ENCODE measurements at places on chromosomes 7 and 10.

DNA sequence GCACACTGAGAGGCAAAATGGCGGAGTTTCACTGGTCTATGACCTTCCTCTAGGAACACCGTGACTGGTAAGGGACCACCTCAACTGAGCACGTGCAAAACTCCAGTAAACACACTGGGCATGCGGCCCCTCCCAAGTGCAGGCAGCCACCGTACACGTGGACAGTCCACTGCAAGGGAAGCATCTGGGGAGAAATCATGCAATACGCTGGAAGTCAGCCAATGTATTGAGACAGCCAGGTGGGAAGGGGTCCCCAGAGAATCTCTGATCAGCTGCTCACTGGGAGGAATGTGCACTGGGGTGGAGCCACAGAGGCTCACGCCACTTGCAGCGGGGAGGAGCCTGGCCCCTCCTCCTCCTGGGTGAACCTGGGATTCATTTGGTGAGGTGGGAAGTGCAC lies 49.3 kb downstream of the CFAP46 start:
- no peak overlapping the region for H3K4me3 ChIP-seq
- no peaks in the 10 kb centered on the region for H3K36me3 ChIP-seq
- no peaks in the 10 kb centered on the region for H3K4me1 ChIP-seq
- DNase-seq, result no peak
- peaks cover 34% of the 10 kb centered on the region for H3K27me3 ChIP-seq

DNA sequence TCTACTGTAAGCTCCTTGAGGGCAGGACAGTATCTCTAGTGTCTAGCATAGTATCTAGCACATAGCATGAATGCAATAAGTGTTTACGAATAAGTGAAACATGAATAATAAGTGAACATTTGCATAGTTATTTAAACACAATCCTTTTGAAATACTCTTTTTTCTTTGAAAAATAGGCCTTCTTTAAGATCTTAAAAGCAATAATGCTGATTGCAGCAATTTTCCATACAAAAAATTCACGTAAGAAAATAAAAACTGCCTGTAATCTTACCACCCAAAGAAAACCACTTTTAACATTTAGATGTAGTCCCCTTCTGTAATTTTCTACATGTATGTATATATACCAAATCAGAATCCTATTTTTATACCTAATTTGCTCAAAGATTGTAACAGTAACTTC lies 162.5 kb upstream of the HPS1 start:
- H3K4me1 ChIP-seq, result no peaks in the 10 kb centered on the region
- H3K27ac ChIP-seq, result no peak overlapping the region
- DNase-seq, result no peak
- no peaks in the 10 kb centered on the region for H3K36me3 ChIP-seq

DNA sequence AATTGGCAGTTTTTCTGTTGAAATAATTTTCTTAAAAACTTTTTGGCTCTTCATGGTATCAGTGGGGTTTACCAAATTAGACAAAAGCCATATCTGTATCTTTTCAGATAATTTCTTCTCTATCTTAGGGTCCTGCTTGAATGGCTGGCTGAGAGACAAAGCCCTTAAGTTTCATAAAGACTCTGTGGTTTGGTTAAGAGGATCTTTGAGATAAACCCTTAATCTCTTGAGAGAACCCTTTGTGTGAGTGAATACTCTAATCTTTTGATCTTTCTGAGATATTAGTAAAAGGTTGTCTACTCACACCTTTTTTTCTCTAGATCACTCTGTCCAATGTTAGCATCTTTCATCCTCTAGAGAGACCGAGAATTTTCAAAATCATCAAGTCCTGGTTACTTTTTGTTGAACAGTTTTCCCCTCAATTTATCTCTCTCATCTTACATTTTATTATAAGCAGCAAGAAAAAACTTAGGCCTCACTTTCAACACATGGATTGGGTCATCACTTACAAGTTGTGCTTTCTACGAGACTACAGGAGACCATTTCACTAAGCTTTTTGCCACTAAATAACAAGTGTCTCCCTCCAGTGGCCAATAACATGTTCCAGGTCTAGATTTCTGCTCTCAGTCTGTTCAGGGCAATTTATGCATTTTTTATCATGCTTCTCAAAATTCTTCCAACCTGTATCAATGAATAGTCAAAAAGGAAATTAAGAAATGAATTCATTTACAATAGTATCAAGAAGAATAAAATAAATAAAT lies 28.4 kb downstream of the DNAJC9 start:
- peak; percentile 28 for DNase-seq
- no peaks in the 10 kb centered on the region for H3K27me3 ChIP-seq
- H3K36me3 ChIP-seq, result peaks cover 15% of the 10 kb centered on the region

- no peak overlapping the region for H3K4me3 ChIP-seq
- H3K4me1 ChIP-seq, result peaks cover 14% of the 10 kb centered on the region
- DNase-seq, result no peak
- peaks cover 30% of the 10 kb centered on the region for H3K36me3 ChIP-seq
- H3K27ac ChIP-seq, result no peak overlapping the region
- H3K27me3 ChIP-seq, result no peaks in the 10 kb centered on the region
Measured at GRCh38 chr7:140564643-140565042, 76.0 kb downstream of the DENND2A start.

DNA sequence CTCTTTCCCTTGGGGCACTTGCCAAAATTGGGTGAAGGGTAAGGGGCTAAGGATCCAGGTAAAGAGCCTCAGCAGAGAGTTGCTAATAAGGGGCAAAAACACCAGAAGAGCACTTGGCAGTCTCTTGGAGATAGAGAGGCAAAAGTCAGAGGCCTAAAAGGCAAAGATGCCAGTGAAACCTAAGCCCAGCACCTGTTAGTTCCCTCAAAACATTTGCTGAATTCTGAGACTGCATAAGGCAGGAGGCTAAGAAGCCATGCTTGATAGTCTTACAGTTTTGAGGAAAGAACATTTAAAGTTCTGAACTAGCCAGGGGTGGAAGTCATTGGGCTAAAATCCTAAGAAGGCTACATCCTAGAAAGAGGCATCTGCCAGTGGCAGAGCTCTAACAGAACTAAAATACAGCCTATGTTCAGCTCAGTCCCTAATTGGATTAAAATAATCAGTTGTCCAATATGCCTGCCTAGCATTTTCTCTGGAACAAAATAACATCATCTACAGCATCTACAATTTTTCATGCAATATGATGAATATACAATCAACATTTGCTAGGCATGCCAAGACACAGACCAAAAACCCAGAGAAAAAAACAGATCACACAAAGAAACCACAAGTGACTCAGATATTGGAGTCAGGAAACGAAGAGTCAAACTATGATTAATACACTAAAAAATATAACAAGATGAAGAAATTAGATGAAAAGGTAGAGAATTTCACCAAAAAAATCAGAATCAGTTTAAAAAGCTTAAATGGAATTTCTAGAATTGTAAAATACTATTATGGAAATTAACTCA lies 7.7 kb downstream of the HTR7 start:
- peak; percentile 18 for DNase-seq
- H3K36me3 ChIP-seq, result no peaks in the 10 kb centered on the region
- H3K27ac ChIP-seq, result no peak overlapping the region
- no peak overlapping the region for H3K4me3 ChIP-seq

- H3K4me1 ChIP-seq, result no peaks in the 10 kb centered on the region
- no peak overlapping the region for H3K27ac ChIP-seq
- no peak for DNase-seq
- H3K27me3 ChIP-seq, result no peaks in the 10 kb centered on the region
- H3K36me3 ChIP-seq, result no peaks in the 10 kb centered on the region
Measured at GRCh38 chr7:39721345-39721744, 98.0 kb downstream of the RALA start.

DNA sequence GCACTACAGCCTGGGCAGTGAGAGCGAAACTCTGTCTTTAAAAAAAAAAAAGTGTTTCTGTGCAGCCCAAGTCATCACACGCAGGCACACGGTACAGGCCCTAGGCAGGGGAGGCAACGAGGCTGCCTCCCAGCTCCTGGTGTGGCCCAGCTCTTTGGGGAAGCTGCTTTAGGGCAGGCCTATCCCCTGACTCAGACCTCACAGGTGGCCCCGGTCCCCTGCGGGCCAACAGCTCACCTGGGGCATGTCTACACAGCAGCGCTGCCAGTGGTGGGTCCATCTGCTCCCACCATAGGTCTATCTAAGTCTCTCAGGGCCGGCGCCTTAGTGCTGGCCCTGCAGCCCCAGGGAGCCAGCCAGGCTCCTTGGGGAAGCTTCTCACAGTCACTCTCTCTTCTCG lies 31.4 kb downstream of the ZAN start:
- no peak overlapping the region for H3K27ac ChIP-seq
- H3K4me1 ChIP-seq, result no peaks in the 10 kb centered on the region
- no peak overlapping the region for H3K4me3 ChIP-seq
- H3K36me3 ChIP-seq, result no peaks in the 10 kb centered on the region
- no peak for DNase-seq

DNA sequence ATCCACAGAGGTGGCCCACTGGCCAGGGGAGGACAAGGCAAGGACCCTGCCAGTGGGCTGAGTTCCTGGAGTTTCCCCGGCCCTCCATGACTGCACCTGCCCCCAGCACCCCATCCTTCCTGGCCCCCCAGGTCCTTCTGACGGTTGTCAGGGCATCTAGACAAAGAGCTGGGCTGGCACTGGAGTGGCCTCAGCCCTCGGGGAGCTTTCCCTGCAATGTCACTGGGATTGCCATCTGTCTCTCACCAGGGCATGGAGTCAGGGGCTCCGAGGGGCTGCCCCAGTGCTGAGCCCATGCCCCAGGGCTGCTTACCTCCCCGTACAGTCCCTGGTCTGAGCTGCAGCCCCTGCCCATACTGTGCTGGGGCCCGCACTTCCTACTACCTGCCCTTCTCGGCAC lies 446.5 kb upstream of the MKI67 start:
- H3K4me3 ChIP-seq, result no peak overlapping the region
- no peaks in the 10 kb centered on the region for H3K27me3 ChIP-seq
- no peaks in the 10 kb centered on the region for H3K4me1 ChIP-seq
- H3K36me3 ChIP-seq, result no peaks in the 10 kb centered on the region

GRCh38 chr10:1214882-1215540 lies 158.8 kb downstream of the WDR37 start:
- H3K27ac ChIP-seq, result no peak overlapping the region
- no peak for DNase-seq
- no peaks in the 10 kb centered on the region for H3K27me3 ChIP-seq
- no peak overlapping the region for H3K4me3 ChIP-seq
- H3K36me3 ChIP-seq, result no peaks in the 10 kb centered on the region

- no peaks in the 10 kb centered on the region for H3K36me3 ChIP-seq
- H3K27me3 ChIP-seq, result no peaks in the 10 kb centered on the region
- H3K4me1 ChIP-seq, result no peaks in the 10 kb centered on the region
- no peak overlapping the region for H3K4me3 ChIP-seq
- DNase-seq, result no peak
Measured at GRCh38 chr10:66362522-66362921, 563.3 kb upstream of the LRRTM3 start.

DNA sequence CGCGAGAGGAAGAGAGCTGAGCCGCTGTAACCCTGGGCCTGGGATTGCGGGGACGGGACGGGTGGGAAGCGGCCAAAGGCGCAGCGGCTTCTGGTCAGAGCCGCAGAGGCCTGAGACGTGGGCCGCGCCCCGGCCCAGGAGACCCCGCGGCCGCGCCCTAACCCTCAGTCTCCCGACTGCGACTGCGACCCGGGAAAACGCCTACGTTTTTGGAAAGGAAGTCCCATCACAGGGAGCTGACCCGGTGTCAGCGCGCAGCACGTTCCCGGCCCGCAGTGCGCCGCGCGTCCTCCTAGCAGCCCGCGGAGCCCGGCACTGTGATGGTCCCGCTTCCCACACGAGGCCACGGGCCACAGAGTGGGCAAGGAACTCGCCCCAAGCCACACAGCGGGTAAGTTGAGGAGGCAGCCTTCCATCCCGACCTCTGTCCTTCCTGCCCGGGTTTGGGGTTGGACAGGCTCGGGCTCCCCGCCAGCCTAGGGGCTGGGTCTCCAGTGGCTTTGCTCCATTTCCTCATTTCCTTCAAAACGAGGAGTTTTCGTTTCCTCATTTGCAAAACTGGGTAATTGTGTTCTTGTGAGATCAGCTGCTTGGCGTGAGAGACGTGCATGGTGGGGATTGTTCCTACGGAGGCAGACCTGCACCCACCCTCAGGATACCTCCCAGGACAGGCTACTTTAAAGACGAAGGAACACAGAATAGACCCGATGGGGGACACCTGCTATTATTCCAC lies 1.2 kb downstream of the GPNMB start:
- no peaks in the 10 kb centered on the region for H3K36me3 ChIP-seq
- H3K27ac ChIP-seq, result no peak overlapping the region
- no peaks in the 10 kb centered on the region for H3K4me1 ChIP-seq
- peaks cover 43% of the 10 kb centered on the region for H3K27me3 ChIP-seq
- no peak for DNase-seq

- DNase-seq, result no peak
- H3K27ac ChIP-seq, result no peak overlapping the region
- no peaks in the 10 kb centered on the region for H3K36me3 ChIP-seq
- no peaks in the 10 kb centered on the region for H3K27me3 ChIP-seq
- no peak overlapping the region for H3K4me3 ChIP-seq
Measured at GRCh38 chr7:154699417-154699816, 303.5 kb downstream of the PAXIP1 start.

- H3K27me3 ChIP-seq, result no peaks in the 10 kb centered on the region
- peak; percentile 54 for DNase-seq
- H3K4me1 ChIP-seq, result peaks cover 16% of the 10 kb centered on the region
- H3K27ac ChIP-seq, result no peak overlapping the region
- no peak overlapping the region for H3K4me3 ChIP-seq
Measured at GRCh38 chr7:94064541-94065191, 60.5 kb upstream of the BET1 start.

Data from IMR-90 (cell line).